Hematopoietic multipotent progenitor cell treated with erythropoietin and hydrocortisone succinate and interleukin-3 and kit ligand, for 6 days (in vitro differentiated cells): ENCODE measurements at places on chromosomes 12 and 14.

DNA sequence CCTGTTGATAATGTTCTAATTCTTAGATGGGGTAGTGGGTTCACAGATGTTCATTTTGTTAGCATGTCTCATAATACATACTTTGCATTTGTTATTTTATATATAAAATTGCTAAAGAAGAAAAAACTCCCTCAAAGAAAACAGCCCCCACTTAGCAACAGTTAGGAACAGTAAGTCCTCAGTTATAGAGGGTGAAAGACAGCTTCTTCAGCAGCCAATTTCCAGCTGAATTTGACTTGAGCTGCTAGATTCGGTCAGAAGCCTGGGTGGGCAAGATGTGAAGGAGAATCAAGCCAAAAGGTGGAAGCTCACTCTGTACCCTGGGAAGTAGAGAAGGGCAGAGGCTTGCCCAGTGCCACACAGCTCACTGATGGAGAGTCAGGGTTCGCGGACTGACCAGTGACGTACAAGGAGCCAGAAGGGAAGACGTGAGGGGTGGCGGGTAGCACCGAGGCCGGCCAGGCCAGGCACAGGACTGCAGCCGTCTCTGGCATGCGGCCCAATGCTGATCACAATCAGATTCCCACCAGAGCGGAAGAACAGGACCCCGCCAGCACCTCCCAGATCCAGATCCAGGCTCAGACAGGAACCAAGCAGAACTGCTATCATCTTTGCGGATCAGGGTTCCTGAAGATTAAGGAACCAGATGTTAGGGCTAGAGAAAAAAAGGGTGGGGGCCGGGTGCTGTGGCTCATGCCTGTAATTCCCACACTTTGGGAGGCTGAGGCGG, 30.4 kb upstream of the VWF start:
- no peak for DNase-seq

DNA sequence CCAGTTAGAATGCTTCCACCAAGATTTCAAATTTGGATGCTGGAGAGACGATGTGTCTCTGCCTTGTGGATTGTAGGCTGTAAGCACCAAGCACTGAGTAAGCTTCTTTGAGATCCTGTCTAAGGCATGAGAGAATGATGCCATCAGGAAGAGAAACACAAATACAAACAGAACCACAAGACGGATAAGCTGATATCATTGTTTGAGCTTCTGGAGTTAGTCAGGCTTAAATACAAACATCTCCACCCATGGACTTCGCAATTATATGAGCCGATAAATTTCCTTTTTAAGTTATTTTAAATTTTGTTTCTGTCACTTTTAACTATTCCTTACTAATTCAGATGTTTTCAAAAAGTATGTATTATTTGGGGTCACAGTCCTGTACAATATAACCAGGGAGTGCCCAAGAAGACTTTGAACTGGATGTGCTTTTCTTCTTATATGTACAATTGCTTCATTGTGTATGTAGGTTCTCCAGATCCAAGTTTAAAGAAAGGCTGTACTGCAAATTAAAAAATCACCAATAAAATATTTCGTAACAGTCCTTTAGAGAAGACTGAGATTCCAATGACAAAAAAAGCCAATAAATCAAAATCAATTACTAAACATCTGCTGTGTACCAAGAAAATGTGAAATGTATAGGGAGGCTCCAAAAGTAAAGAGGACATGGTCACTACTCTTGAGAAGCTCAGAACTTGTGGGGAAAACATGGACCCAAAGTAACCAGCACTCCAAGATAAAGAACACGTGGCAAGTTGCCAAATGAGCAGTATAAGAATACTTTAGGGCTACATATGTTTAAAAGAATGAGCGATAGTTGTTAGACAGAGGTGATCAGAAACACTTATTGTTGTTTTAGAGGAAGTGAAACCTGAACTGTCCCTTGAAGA, 274.1 kb downstream of the ADAMTS20 start:
- peak; percentile 15 for DNase-seq

- DNase-seq: peak; percentile 81
These were observed 17.1 kb downstream of the SLC11A2 start for GRCh38 chr12:51009056-51009440.

DNA sequence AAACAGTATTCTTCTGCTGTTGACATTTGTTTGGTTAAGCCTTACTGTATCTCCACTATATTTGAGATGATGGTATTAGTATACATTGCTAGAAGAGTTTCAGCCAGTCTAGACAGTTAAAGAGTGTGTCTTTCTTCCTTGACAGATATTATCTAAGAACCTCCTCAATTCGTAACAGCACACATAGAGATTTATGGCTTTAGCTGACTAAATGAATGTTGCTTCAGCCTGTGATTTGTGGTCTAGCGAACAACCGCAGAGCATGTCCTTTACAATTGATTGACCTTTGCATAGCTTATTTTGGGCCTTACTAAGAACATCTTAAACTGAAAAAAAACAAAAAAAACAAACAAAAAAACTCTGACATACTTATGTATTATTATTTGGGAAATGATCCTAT, 122.2 kb downstream of the DAAM1 start:
- peak; percentile 39 for DNase-seq

DNA sequence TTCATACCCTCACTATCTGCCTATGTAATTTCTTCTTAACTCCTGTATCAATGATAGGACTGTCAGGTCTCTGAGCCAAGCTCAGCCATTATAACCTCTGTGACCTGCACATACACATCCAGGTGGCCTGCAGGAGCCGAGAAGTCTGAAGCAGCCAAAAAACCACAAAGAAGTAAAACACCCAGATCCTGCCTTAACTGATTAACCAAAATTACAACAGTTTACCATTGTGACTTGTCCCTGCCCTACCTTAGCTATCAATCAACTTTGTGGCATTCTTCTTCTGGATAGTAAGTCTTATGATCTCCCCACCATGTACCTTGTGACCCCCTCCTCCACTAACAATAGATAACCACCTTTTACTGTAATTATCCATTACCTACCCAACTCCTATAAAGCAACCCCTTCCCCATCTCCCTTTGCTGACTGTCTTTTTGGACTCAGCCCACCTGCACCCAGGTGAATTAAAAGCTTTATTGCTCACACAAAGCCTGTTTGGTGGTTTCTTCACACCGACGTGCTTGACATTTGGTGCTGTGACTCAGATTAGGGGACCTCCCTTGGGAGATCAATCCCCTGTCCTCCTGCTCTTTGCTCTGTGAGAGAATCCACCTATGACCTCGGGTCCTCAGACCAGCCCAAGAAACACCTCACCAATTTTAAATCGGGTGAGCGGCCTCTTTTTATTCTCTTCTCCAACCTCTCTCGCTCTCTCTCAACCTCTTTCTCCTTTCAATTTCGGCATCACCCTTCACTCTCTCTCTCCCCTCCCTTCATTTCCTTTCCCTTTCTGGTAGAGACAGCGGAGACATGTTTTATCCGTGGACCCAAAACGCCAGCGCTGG, 11.5 kb upstream of the LGMN start:
- DNase-seq: peak; percentile 19
